ENCODE measurements at places on chromosomes 6 and 20.

GRCh38 chr20:3911956-3912355 lies 22.8 kb downstream of the PANK2 start:
- DNase-seq, result no peak

- no peak for DNase-seq
Observed at GRCh38 chr6:141251286-141251685, 881.4 kb upstream of the GJE1 start.

DNA sequence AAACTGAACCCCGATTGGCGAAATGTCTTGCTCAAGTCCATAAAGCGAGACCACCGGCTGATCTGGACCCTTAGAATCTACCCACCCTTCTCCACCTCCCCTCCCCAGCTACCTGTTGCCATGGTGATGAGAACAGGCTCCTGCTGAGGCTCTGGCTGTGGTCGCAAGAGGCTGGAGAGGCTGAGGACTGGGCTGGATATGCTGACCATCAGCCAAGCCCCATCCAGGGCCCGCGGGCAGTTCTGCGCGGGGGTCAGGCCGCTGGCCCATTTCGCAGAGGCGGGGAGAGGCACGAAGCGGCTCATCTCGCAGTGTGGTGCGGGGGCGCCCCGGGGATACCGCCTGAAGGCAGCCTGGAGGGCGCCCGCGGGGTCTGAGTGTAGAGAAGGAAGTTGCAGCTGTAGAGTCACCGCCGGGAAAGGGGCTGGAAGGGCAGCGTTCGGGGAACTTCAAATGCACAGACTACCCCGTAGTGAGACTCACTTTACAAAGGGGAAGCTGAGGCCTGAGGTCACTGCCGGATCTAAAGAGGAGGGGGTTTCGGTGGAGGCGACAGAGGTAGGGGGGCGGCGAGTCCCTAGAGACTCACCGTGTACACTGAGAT lies 671 bp downstream of the TAPBP start:
- DNase-seq, result peak; percentile 85

DNA sequence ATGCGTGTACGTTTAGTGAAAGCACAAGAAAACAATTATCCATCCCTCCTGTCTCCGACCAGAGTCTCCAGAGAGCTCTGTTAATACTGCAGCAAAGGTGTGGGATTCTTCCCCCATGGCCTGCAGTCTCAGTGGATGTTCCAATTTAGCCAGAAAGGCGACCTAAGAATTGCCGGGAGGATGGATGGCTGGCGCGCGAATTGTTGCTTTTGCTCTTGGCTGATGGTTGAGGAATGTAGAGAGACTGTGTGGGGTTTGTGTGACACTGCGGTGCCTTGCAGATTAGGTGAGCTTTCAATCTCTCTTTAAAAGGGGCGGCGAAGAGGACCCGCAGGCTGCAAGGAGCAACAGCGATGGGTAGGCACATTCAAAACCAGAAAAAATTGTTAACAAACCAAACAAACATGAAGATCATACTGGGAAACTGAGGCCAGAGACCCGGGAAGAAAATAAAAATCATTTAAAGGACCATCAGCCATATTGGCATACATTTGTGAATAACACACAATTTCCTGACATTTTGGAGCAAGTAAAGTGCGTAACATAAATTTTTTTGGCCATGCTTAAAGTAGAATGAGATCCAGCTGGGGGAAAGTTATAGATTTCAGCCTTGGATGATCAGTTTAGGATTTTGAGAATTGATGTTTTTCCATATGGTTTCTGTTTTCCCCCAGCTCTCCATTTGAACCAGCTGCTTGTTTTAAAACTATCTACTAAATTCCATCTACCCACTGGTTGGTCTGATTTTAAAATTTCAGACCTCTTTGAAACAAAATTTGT lies 46.3 kb downstream of the GNAS start:
- no peak for DNase-seq

All from H7 (cell line).